Activated T-helper 1 cell treated with anti-CD3 and anti-CD28 coated beads, Interleukin-2, amount 50 U/mL, for 16 hours (primary cell): ENCODE measurements at places on chromosomes 12 and 14.

DNA sequence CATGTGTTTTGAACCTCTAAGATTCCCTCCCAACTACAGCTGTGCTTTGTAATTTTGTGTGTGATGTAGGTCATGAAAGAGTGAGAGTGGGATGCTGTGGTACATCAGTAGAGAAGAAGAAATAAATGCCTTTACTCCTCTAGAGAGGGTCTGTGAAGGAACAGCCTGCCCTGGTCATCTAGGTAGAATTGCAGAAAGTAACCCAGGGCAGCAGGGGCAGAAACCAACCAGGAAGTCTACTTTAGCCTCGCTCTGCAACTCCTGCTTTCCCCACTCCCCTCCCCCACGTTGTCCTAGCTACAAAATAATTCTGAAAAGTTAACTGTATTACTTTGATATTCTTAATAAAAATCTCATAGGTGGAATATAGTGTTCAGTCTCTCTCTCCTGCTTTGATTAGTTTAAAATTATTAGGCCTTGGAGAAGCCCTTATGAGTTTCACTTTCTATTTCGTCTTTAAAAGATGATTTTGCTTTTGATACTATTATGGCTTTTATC is 7.5 kb downstream of the TBK1 start:
- no peak for DNase-seq

DNA sequence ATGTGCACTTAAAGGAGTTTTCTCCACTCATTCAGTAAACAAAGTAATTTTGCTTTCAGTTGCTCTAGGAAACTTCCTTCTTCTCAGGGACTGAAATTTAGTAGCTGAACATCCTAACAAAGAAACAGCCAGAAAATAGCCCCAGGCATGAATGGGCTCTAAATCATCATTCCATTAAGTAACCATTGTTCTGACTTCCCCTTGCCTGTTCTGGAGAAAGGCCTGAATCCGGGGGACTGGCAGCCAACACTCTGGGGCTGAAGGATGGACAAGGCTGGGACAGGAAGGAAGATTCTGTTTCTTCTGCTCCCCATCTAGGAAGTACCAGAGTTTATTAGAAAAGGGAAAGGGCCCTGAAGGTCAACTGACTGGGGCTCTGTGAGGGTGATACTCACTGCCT is 104.5 kb downstream of the ESRRB start:
- DNase-seq = no peak

DNA sequence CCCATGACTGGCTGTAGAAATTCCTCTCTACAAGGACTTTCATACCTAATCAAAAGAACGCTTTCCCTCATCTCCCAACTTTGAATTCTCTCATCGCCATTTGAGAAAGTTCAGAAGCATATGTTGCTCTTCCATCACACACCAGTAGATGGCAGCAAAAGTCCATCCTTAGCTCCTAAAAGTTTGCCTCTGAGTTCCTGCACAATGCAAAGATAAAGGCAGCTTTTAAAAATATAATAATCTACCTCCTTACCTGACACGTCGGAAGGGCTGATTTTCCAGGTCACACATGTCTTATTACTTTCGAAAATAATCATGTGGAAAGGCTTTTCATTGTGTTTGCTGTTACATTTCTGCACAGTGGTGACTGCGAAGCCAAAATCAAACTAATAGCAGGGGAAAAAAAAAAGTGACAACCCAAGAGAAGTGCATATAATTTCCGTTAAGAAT is 456.7 kb upstream of the SEL1L start:
- no peak for DNase-seq

DNA sequence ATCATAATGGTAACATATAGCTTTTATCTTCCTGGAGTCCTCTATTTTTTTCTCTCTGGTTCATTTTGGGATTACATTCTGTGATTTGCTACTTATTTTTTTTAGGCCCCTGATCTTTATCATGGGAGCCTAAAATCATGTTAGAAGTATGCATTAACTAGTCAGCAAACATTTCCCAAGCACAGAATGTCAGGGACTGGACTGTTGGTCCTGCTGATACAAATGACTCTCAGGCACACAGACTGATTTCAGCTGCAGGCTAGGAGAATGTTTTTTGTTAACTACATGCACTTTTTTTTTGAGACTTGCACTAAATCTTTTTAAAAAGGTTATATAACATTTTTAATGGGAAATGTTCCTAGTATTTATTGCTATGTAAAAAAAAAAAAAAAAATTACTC is 131.1 kb downstream of the ACSS3 start:
- DNase-seq = no peak

- DNase-seq = no peak
Measured at GRCh38 chr12:32586390-32586789, 92.7 kb upstream of the DNM1L start.

GRCh38 chr14:77640756-77641533 is 24.5 kb upstream of the SPTLC2 start:
- no peak for DNase-seq

GRCh38 chr14:50736932-50737419 is 68.9 kb upstream of the SAV1 start:
- DNase-seq = peak; percentile 5

- no peak for DNase-seq
Measured at GRCh38 chr12:126337556-126338441, 1272.6 kb downstream of the AACS start.

- DNase-seq = no peak
Measured at GRCh38 chr12:77925536-77926108, 94.9 kb downstream of the NAV3 start.

DNA sequence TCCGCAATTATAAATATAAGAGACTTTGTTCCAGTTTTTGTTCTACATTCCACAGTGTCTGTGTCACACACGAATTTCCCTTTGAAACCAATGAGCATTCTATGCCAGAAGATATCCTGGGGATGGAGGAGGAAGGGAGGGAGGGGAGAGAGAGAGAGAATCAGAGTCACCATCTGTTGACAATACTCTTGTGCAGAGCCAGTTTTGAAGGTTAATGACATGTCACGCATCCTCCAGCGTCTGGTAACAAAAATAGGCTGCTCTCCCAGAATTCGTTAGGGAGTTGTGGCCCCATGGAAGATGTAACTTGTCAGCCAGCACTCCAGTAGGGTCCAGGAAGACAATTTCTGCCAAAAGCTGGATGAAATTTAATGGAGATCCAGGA is 213.5 kb upstream of the KRR1 start:
- no peak for DNase-seq

GRCh38 chr12:128442096-128442495 is 175.1 kb downstream of the TMEM132C start:
- no peak for DNase-seq

- no peak for DNase-seq
Measured at GRCh38 chr14:63200035-63200740, 4.1 kb upstream of the RHOJ start.

- no peak for DNase-seq
Measured at GRCh38 chr12:6535697-6535946, 1.3 kb downstream of the GAPDH start.

DNA sequence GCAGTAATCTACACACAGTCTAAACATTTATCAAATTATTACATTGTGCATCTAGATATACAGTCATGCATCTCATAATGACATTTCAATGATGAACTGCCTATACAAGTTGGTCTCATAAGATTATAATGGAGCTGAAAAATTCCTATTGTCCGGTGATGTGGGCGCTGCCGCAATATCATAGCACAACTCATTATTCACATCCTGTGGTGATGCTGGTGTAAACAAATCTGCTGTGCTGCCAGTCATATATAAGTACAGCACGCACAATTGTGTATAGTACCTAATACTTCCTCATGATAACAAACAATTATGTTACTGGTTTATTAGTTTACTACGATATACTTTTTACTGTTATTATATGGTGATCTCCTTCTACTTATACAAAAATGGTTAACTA is 768.8 kb upstream of the NOVA1 start:
- DNase-seq = no peak

DNA sequence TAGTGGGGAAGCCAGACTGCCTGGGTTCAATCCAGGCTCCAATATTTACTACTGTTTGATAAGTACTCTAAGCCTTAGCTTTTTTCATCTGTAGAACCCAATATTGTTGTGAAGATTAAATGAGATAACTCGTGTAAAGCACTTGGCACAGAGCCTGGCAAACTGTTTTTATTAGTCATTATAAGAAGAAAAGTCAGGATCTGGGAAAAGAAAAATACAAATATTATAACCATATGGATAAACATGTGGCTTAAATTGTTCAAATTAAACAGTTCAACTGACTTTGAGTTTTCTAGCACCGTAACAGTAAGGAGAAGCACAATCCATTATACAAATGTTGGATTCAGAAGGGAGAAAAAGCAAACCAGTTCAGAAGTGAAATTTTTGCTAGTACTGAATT is 22.0 kb upstream of the CDK17 start:
- DNase-seq = no peak
